Activated T-cell treated with anti-CD3 and anti-CD28 coated beads for 1 hour (primary cell): ENCODE measurements at places on chromosomes 11 and 22.

DNA sequence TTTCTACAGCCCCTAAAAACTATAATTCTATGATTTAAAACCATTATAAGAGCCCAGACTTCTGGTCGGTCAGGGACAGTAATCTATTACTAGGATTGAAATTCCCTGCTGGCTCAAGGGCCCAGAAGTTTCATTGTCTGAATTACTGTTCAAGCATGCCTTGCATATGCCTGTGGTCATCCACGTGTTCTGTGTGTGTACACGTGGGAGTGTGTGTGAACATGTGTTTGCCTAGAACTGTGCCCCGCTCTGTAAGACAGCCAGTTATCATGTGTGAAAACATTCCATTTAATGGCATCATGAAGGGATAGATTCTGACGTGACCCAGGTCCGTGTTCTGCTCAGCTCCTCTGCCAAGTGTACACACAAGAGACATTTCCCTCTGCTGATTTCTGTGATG lies 189.3 kb upstream of the NECTIN1 start:
- no peak for DNase-seq

DNA sequence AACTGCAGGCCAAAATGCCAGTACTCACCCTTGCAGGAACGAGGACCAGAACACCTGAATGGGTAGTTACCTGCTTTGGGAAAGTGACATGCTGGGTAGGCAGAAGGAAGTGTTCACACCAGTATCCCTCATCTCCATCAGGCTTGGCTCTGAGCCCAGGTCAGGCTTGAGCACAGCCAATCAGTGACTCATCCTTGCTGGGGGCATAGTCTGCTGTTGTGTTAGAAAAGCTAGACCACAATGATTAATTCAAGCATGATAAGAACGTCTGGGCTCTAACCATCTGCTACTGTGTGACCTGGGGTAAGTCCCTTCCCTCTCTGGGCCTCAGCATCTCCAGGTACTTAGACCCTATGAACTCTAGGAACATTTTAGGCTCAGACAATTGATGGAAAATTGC lies 450.4 kb downstream of the MIAT start:
- no peak for DNase-seq

GRCh38 chr22:42820045-42820763 lies 36.9 kb downstream of the ARFGAP3 start:
- DNase-seq, result no peak

- DNase-seq, result no peak
Measured at GRCh38 chr11:19234231-19234817, 6.4 kb downstream of the E2F8 start.

DNA sequence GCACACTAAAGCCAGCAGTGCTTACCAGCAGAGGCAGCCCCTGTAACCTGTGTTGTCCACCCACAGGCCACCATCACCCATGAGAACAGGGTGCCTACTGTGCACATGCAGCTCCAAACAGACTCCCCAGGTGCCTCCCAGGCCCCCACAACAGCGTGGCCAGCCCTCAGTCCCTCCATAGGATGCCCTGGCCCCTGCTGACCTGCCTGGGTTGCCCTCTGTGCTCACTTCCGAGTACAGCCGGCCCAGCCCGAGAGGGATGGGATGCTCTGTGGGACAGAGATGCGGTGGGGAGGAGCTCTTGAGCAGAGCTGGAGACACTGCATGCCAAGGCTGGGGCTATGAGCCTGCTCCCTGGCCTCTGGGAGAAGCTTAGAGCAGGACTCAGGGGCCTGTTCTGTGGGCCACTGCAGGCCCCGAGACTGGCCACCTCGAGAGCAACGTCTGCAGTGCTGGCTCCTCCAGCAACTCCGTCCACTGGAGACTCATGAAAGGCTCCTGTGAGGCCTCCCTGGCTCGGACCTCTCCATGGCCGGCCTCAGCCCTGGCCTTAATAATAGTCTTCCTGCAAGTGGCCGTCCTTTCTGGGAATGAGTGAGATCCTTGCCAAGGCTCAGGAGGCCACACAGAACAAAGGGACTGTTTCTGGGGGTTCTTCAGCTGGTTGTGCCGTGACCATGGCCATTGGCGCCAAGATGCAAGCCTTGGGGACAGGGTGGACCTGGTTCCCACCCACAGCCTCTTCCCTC lies 27.0 kb downstream of the FADS2 start:
- DNase-seq, result no peak

GRCh38 chr11:110960167-110960566 lies 247.9 kb upstream of the ARHGAP20 start:
- no peak for DNase-seq

- no peak for DNase-seq
Measured at GRCh38 chr11:12271241-12271640, 106.1 kb upstream of the PARVA start.
